ENCODE measurements at places on chromosomes 3 and 15. TPM values are rescaled to one million over a fixed set of nuclear protein-coding genes. Genes with fewer than 3 reads are reported as not detected.

FMN1 gene
- 0.09 TPM for total RNA-seq

GRCh38 chr3:129764090-129764489, 129.4 kb downstream of the TMCC1 start:
- DNase-seq = no peak

GRCh38 chr15:100461049-100461448, 67.7 kb downstream of the CERS3 start:
- no peak for DNase-seq

GRCh38 chr3:51670823-51671733, at the start of gene TEX264:
Gene TEX264, plus strand, starts transcription at chr3:51671252. Its CDS starts 3,053 bp downstream, at chr3:51674305.
- peak; percentile 60 for DNase-seq

DNA sequence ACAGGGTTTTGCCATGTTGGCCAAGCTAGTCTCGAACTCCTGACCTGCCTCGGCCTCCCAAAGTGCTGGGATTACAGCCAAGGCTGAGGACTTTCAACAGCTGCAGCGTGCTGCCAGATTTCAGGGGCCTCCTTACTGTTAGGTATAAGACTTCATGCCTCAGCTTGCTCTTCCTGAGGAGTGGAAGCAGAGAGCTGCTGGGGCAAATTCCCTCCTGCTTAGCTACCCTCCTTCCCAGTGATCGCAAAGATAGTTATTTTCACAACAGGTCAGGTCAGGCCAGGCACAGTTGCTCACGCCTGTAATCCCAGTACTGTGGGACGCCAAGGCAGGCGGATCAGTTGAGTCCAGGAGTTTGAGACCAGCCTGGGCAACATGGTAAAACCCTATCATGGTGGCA, 2.6 kb upstream of the CPNE9 start:
- DNase-seq = no peak
